ENCODE measurements at places on chromosomes 2 and 18.

GRCh38 chr2:1674276-1674675 lies 70.0 kb downstream of the PXDN start:
- no peak for DNase-seq

- DNase-seq = no peak
Measured at GRCh38 chr2:85853499-85854165, 35.2 kb downstream of the ST3GAL5 start.

GRCh38 chr18:2687390-2688001 lies 32.0 kb downstream of the SMCHD1 start:
- no peak for DNase-seq

GRCh38 chr2:10574911-10575310 lies 114.9 kb downstream of the NOL10 start:
- DNase-seq = no peak

GRCh38 chr2:20584045-20584398 lies 66.9 kb downstream of the HS1BP3 start:
- no peak for DNase-seq

- no peak for DNase-seq
Measured at GRCh38 chr2:165274698-165275097, 35.5 kb downstream of the SCN2A start.

GRCh38 chr2:43129676-43130547 lies 96.5 kb downstream of the ZFP36L2 start:
- no peak for DNase-seq

GRCh38 chr18:31203096-31203793 lies 40.6 kb upstream of the DSC1 start:
- no peak for DNase-seq
